Myocyte (in vitro differentiated cells): ENCODE measurements at places on chromosomes 1 and 21.

GRCh38 chr21:38249696-38250278 is 7.0 kb upstream of the KCNJ15 start:
- DNase-seq = no peak

- no peak for DNase-seq
These were observed 92.9 kb downstream of the TRIM11 start for GRCh38 chr1:228313536-228314277.

- DNase-seq = no peak
These were observed 54.2 kb upstream of the DNAJC6 start for GRCh38 chr1:65255035-65255655.

DNA sequence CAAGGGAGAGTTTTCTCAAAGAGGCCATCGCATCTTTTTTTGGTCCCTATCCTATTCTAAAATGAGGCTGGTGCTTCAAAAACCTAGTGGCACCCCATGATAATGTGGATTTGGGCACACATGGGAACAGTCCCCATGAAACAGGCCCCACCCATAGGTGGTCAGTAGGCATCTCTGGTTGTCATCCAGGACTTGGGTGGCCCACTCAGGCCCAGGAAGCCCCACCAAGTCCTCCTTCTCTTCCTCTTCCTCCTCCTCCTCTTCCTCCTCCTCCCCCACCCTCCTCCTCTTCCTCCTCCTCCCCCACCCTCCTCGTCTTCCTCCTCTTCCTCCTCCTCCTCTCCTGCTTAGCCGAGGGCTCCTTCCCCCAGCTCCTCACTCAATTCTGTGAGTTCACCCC is 554 bp downstream of the CACNA1S start:
- no peak for DNase-seq

GRCh38 chr1:8351693-8352470 is 34.0 kb downstream of the SLC45A1 start:
- no peak for DNase-seq

GRCh38 chr1:5768014-5768413 is 224.2 kb downstream of the NPHP4 start:
- no peak for DNase-seq

- no peak for DNase-seq
These were observed 93.6 kb downstream of the PKN2 start for GRCh38 chr1:88777604-88778149.

DNA sequence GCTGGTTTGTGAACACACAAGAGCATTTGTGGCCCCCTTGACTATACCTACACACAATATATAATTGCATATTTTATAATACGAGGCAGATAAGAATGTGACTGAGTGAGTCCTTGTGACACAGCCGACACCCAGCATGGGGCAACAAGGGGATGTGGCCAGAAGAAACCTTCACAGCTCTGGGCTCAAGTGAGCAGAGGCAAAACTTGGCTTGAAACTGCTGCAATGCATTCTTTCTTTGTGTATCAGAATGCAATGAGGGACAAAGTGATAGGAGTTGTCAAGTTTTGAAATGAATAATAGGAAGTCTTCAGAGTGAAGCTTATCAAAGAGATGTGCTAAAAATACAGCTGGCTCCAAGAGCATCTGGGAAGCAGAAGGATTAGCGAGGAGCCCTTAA is 124.0 kb upstream of the C8B start:
- no peak for DNase-seq

GRCh38 chr1:236209185-236209584 is 66.8 kb downstream of the GPR137B start:
- no peak for DNase-seq

DNA sequence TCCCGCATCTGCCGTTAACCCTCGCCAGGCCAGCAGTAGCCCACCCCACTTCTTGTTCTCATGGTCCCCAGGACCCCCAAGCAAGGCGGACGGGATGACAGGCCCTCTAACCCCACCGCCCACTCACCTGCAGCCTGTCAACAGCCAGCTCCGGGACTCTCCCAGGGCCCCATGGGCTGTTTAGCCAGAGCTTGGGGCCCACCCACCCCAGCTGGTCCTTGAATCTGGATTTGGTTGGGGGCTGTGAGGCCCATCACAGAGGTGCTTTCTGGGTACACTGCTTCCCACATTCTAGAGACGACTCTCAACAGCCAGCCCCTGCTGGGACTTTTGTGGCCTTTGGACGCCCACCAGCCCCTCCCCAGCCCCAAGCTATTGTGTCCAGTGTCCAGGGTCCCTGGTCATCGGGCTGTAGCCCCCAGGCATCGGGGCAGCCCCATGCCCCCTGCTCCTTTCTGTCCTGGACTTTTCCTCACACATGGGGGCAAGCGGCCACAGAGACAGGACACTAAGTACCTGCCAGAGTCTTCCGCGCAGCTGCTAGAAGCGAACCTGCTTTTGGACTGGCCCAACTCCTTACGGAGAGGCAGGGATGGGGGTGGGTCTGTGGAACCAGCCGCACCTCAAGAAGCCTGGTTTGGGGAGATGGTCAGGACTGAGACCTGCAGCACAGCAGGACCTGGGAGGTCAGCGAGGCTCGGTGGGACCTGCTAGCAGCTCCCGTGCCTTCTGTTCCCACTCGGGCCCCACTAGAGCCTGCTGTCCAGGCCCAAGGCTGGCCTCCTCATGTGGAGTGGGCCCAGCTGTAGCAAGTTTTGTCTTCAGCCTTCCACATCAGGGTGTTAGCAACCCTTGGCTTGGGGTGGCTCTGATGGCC is 208.1 kb upstream of the VAMP3 start:
- no peak for DNase-seq

GRCh38 chr1:1306070-1306660 is 1.6 kb downstream of the ACAP3 start:
- peak; percentile 51 for DNase-seq

- no peak for DNase-seq
These were observed 58.1 kb downstream of the SSBP3 start for GRCh38 chr1:54347955-54348699.

GRCh38 chr1:85428471-85429089 is 36.4 kb downstream of the DDAH1 start:
- DNase-seq = no peak

- DNase-seq = no peak
These were observed 6.0 kb downstream of the TFF1 start for GRCh38 chr21:42360317-42360716.

GRCh38 chr1:107795994-107796393 is 169.0 kb downstream of the VAV3 start:
- peak; percentile 55 for DNase-seq

DNA sequence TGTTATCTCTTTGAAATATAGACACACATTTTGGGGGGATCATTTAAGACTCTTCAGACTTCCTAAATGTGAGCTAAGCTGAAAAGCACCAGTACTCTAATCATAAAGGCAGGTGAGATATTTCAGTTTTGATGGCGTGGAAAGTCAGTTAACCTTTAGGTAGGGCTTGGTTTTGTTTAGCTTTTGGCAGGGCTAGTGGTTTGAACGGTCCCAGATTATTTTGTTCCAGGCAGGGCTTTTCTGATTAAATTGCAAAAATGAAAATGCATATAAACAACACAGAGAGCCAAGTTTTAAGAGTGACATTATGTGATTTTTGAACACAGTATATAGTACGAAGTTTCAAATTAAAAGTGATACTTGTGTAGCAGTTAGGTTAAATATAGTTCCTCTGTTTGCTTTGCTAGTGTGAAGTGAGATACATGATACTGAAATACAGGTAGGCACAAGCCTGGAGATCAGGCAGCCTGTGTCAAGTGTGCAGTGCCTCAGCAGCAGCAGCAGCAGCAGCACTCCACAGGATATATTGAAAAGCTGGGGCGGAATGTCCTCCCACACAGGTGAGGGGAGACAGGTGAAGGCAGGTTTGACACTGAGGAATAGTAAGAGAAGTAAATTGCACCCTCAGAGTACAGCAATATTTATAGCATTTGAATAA is 47.4 kb downstream of the CAMTA1 start:
- no peak for DNase-seq

DNA sequence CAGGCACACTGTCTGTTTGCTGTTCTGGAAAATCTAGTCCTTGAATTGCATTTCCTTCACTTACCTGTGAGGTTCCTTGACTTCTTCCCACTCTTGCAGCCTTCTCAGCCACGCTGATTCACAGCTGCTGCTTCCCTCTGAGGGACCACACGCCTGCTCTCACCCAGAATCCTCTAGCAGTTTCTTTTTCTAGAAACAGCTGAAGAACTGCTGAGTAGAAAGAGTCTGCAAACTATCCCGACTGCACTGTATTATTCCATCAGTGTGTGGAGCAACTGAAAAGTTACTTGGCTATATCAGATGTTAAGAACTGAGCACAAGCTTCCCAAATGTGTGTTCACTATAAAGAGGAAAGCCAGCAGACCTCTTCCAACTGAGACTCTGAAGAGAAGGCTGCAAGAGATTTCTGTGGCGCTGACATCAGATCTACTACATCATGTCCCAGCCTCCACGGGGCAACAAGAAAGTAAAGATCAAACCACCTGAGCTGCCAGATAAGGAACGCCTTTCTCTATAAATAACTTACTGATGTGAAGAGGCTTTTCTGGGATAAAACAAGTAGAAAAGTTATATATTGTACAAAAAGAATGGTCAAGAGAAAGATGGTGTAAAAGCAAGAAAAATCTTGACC is 226.6 kb downstream of the RERE start:
- peak; percentile 68 for DNase-seq

- DNase-seq = no peak
These were observed 1485.9 kb downstream of the PLA2G4A start for GRCh38 chr1:188314557-188315137.

GRCh38 chr1:54861070-54861761 is 25.8 kb downstream of the DHCR24 start:
- DNase-seq = peak; percentile 87

GRCh38 chr1:175132436-175132835 is 60.1 kb downstream of the KIAA0040 start:
- no peak for DNase-seq

DNA sequence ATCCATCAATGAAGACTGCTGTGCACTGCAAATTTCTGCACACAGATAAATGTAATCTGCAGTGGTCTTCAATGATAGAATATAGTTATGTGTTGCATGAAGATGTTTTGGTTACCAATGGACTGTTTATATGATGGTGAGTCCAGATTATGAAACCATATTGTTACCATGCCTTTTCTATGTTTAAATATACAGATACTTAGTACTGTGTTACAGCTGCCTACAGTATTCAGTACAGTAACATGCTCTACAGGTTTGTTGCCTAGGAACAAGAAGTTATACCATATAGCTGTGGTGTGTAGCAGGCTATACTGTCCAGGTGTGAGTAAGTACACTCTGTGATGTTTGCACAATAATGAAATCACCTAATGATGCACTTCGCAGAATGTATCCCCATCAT is 40.8 kb downstream of the SORT1 start:
- no peak for DNase-seq

GRCh38 chr21:14572204-14572780 is 26.2 kb upstream of the SAMSN1 start:
- no peak for DNase-seq

- DNase-seq = no peak
These were observed 29.1 kb downstream of the STPG1 start for GRCh38 chr1:24384251-24385090.
